Stimulated activated CD4-positive, alpha-beta T cell treated with anti-CD3 and anti-CD28 coated beads, TNF-alpha, amount 100 ng/mL, for 24 hours (primary cell): ENCODE measurements at places on chromosomes 1 and 21.

DNA sequence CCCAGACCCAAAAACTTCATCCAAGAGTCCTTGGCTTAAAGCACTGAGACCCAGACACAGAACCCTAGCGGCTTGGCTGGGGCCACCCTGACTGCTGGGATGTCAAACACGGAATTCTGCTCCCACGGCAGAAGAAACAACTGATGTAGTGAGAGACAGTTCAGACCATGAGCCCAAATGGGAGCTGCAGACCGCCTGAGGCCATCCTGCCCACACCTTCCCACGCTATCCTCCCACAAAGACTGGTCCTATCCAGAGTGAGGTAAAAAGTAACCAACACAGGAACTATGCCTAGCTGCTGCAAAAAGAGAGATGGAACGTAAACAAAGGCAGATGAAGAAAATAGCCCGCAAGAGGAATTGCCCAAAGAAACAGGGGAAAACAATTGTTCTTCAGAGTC is 203.3 kb downstream of the PTPRU start:
- DNase-seq = no peak

GRCh38 chr1:201408834-201409200 is 9.7 kb upstream of the LAD1 start:
- DNase-seq = no peak

DNA sequence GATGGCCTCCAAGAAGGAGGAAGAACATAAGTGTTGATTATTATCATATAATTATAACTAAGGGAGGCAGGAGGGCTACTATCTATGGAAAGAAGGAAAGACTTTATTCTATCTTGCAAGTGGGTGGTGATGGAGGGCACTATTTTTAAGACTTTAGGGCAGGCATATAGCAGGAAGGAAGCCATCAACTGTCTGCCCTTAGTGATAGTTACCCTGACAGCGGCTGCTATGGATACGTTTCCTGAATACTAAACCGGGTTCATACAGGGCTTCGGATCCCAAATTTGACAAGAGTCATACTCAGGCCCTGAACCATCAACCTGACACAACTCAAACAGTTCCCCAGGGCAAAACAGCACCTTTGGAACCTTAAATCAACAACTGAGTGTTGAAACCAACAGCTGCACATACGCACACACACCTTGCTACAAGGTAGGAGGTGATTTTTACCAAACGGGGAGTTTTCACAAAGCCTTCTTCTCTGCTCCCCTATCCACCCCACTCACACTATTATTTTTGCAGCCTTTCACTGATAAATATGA is 397.2 kb downstream of the OMA1 start:
- no peak for DNase-seq

DNA sequence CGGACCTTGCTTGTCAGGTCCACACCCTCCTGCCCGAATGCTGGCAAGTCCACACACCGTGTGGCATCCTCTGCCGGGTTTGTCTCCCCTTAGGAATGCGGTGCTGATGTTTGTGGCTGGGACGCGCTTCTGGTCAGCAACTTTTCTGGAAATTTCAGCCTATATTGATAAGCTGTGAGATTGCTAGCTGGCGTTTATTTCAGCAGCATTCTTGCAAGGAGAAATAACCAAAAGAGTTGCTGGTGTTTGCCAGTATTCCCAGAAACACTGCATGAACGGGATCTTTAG is 601 bp downstream of the CEPT1 start:
- DNase-seq = no peak

GRCh38 chr1:19812875-19813642 is 2.0 kb downstream of the RNF186 start:
- no peak for DNase-seq

- no peak for DNase-seq
Observed at GRCh38 chr1:164858096-164858632, 299.2 kb downstream of the PBX1 start.

GRCh38 chr21:33578959-33579542 is 9.4 kb downstream of the DONSON start:
- DNase-seq = no peak

GRCh38 chr1:17527036-17527914 is 12.2 kb upstream of the ARHGEF10L start:
- no peak for DNase-seq

DNA sequence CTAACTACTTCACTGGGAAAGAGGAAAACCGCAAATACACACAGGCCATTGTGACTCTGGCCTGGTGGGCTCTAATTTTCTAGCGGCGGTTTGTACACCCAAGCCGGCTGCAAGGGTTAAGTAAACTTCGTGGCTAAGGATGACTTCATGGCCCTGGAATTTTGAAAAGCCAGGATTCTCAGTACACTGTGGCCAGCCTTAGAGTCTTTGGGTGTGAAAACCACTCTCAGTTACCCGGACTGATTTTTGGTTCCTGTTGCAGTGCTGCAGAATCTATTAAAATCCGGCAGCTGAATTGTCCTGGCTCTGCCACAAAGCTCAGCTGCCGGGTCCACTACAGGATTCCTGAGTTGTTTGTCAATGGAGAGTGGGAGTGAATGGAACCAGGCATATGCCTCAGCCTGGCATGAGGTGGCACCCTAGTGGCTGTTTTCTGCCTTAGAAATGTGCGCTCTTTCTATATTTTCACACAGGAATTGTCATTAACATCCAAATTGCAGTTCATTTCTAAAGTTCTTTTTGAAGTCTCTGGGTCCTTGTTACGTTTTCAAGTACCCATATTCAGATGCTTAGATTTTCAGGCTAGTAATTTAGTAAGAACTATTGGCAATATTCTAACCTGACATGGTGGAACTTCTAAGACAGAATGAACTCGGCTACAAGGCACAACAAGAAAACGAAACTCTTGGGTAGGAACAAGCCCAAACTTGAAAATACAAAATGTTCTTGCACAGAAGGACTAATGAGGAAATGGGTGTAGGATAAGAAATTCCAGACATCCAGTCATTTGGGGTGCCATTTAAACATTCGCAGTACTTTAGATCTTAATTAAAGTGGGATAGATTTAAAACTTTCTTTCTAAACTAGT is 255.9 kb downstream of the NFIA start:
- DNase-seq = no peak

- no peak for DNase-seq
Observed at GRCh38 chr1:213876531-213876930, 111.2 kb upstream of the PROX1 start.

DNA sequence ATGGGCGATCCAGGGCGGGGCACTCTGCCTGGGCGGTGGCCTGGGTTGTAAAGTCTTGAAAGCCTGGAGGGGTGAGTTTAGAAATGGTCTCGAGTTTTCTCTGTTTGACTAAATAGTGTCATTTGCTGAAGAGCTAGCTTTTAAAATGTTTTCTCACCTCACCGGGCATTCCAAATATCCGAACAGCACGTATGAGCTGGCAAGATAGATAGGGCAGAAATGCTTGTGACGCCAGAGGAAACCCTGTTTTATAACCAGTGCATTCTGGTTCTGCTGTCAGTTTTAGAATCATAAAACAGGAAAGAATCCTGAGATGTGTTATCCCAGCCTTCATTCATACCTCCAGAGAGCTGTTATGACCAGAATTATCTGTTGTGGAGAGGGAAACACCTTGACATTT is 725 bp downstream of the RTCA start:
- DNase-seq = no peak

DNA sequence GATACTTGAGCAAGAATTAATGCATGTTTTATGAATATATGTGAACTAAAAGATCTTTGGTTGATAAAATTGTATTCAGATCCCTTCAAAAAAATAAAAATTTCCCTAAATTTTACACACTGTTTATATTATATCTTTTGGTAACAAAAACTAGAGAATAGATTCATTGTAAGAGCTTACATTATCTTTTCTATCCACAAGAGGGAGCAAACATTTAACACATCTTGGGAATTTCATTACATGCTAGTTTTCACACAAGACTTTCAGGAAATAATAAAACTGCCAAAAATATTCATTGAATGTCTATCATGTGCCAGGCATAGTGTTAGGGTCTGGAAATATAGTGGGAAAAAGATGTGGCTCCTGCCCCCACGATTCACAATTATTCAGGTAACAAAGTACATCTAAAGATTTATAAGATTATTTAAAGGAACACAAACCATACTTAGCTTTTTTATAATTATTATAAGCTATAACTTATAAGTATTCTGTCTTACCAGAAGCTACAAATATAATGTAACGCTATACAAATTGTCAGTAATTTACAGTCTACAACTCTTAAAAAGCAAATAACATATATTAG is 30.6 kb downstream of the FAF1 start:
- no peak for DNase-seq

DNA sequence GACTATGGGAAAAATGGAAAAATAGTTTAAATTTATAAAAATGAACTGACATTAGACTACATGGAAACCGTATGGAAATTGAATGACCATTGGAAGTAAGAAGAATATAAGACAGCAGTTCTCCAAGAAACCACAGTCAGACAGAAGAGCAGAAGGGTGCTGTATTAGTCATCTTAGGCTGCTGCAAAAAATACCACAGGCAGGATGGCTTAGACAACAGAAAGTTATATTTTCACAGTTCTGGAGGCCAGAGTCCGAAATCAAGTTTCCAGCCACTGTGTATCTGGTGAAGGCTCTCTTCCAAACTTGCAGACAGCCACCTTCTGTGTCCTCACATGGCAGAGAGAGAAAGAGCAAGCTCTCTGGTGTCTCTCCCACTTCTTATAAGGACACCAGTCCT is 175.2 kb downstream of the DSCAM start:
- no peak for DNase-seq

GRCh38 chr1:38793299-38793698 is 66.3 kb downstream of the RRAGC start:
- DNase-seq = no peak

- no peak for DNase-seq
Observed at GRCh38 chr21:19420565-19420964, 1017.0 kb upstream of the TMPRSS15 start.

- DNase-seq = no peak
Observed at GRCh38 chr1:180195401-180195800, 34.7 kb upstream of the LHX4 start.

DNA sequence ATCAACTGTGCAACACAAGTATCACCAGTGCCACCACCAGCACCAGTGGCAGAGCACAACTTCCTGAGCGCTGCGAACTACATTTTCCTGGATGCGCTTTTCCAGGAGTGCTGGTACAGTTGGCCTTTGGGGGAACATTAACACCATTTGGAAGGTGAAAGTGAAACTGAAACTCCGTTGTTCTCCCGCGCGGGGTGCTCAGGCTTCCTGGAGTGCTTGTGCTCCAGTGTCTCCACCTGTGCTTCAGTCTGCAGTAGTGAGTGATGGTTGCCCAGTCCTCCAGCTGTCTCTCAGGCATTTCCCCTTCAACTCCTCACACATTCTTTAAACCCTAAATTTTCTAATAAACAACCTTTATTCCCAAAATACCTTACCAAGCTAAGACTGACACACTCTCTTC is 187.8 kb downstream of the LRRIQ3 start:
- no peak for DNase-seq

GRCh38 chr1:168897249-168897648 is 168.2 kb upstream of the DPT start:
- DNase-seq = no peak

DNA sequence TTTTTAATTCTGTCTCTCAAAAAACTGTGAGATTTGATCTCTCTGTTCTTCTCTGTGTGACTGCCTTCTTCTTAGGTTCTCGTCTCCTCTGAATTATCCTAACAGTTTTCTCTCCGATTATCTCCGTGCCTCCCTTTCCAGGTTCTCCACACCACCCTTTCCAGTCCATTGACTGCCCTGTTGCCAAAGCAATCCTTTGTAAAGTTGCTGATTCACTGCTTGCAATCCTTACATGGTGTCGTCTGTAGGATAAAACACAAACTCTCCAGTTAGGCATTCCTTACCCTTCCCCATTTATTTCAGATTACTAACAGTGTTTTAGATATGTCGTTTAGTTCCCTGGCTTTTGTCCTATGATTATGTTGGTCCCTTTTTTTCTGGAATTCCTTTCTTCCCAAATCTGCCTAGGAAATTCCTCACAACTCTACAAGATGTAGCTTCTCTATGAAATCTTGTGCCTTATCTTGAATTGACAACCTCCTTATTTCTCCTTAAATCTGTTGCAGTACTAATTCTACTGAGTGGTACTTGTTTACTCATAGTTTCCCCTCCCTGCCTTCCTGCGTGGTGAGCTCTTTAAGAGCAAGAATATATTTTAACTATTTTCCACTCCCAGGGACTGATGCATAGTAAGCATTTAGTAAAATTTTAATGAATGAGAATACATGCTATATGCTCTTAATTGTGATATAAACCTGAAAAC is 22.3 kb downstream of the RCOR3 start:
- DNase-seq = no peak

- no peak for DNase-seq
Observed at GRCh38 chr1:157291083-157291482, 152.9 kb upstream of the ETV3 start.

DNA sequence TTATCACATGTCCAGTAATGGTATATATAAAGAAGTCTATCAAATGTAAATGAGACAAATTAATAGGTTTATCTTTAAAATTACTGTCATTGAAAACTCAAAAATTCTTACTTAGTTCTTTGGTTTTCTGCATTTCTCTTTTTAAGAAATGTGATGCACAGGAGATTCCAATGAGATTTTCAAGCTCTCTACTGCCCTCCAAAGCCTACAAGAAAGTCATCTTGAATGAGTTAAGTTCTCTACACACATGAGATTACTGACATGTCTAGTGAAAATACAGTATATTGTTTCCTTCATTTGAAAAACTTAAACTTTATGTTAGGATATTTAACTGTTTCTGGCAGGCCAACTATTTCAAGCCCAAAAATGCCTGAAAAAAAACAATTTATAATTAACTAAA is 68.8 kb downstream of the ITGB3BP start:
- no peak for DNase-seq

DNA sequence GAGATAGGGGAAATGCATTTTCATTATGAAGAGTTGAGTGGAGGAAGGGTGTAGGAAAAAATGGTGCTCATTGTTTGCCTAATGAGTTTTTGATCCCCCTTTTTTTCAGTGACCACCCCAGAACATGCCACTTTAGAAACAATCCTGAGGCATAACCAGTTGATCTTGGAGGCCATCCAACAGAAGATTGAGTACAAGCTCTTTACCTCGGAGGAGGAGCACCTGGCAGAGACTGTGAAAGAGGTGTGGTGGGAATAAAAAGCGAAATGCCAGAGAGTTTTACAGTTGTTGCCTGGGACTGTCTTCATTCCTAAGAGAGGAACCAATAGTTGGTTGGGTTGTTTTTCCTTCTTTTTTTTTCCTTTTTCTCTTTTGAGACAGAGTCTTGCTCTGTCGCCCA is 54.3 kb upstream of the EPHA8 start:
- no peak for DNase-seq

DNA sequence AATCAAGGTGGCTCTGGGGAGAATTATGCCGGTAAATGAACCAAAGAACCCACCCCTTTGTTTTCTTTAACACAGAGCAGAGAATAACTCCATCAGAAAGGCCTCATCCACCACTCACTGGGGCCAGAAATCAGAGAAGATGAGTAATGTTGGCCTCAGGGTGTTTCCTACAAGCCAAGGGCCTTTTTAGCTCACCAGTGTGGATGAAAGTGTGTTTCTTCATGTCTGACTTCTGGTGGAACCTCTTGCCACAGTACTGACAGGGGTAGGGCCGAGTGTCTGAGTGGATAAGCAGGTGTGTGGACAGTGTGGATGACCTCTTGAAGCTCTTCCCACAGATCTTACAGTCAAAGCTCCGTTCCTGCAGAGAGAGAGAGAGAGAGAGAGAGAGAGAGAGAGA is 8.3 kb downstream of the GFI1 start:
- DNase-seq = no peak
